Endothelial cell of umbilical vein (primary cell): ENCODE measurements at places on chromosomes 4 and X. TPM values are rescaled to one million over a fixed set of nuclear protein-coding genes. Genes with fewer than 3 reads are reported as not detected.

FAM184B gene
- not detected in 2 replicates for total RNA-seq

MAGEA11 gene
- total RNA-seq = not detected in 2 replicates

DNA sequence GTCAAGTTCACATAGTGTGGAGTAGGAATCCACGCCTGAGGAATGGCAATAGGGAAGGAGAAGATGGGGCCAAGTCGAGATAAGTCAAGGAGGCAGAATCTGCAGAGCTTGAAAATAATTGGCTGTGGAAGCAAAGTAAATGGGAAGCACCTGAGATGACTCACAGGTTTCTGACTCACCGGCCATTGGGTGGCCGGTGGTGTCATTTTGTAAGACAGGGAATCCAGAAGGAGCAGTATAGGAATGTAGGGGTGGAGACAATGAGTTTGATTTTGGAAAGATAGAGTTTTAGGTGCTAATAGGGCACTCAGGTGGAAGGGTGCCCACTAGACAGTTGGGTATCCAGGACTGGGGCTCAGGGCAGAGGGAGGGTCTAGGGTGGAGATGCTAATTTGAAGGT, 201.0 kb upstream of the MAMLD1 start:
- DNase-seq = no peak

DNA sequence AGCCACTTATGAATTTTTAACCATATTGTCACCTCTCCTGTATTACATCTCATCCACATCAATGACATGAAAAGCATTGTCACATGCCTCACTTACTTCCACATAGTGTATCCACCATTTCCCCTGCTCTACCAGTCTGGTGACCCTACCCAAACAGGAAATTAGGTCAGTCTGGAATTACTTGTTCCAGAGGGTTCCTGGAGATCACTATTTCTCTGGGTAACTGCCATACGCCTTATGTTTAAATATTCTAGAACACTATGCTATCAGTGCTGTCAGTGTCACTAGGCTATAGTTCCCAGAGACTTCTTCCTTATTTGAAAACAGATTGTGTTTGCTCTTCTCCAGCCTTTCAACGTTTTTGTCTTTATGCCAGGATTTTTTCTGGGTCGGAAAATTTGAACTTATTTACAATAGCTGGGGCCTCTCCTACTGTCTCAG, 15.0 kb downstream of the SRPX2 start:
- DNase-seq = peak; percentile 75

GRCh38 chr4:56048383-56048701, 99.6 kb downstream of the CEP135 start:
- no peak for DNase-seq

GRCh38 chr4:100356172-100356571, 161.7 kb downstream of the EMCN start:
- DNase-seq = no peak
